Left lung (tissue), 14 donors: ENCODE measurements at places on chromosomes 6 and 20. TPM values are rescaled to one million over a fixed set of nuclear protein-coding genes. Genes with fewer than 3 reads are reported as not detected.
A peak's percentile ranks its signal among the peaks of the same experiment; 100 is the strongest.

DNA sequence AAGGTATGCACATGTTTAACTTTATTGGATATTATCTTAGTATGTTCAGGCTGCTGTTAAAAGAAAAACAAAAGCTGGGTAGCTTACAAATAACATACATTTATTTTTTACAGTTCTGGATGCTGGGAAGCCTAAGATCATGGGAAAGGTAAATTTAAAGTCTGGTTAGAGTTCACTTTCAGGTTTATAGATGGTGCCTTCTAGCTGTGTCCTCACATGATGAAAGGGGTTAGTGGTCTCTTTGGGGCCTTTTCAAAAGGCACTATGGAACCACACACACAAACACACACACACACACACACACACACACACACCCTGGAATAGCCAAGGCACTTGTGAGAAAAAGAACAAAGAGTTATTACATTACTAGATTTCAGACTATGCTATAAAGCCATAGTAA is 805.8 kb upstream of the GJE1 start:
- no peak for DNase-seq

GRCh38 chr6:5865506-5866031 is 141.2 kb downstream of the NRN1 start:
- DNase-seq = no peak

DNA sequence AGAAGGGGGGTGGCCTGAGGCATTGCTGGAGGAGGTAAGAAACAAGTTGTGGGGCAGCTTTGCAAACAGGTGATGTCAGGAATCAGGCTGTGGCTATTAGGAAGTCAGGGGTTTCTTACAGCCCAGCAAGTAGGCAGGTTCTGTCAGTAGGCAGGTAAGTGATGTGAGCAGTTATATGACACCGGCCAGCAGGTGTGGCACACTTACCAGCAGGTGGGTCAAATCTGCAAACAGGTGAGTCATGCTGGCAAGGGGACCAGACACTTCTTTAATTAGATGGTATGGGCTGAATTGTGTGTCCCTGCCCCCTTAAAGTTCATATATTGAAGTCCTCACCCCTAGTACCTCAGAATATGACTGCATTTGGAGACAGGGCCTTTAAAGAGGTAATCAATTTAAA is 16.4 kb upstream of the ENPP4 start:
- DNase-seq = peak; percentile 27

The PRSS35 gene
- polyA plus RNA-seq = 73.4 TPM

The PHF1 gene
- 78.2 TPM for polyA plus RNA-seq

GRCh38 chr20:56352345-56353055 is 6.3 kb upstream of the FAM210B start:
- no peak for DNase-seq

- no peak for DNase-seq
Measured at GRCh38 chr6:56146086-56146485, 101.3 kb downstream of the COL21A1 start.

The SYNGAP1 gene
- 45.0 TPM for polyA plus RNA-seq

The SLC26A8 gene
- 0.41 TPM for polyA plus RNA-seq
